G401 (cell line): ENCODE measurements at places on chromosomes 5 and 9. TPM values are rescaled to one million over a fixed set of nuclear protein-coding genes. Genes with fewer than 3 reads are reported as not detected.

CMYA5 gene
- under 0.01 and 0.07 TPM in 2 replicates for total RNA-seq

CCL19 gene
- total RNA-seq: not detected in 2 replicates

GCNT1 gene
- 0.43 and 1.5 TPM in 2 replicates for total RNA-seq

SOX30 gene
- total RNA-seq: not detected in 2 replicates

GRM6 gene
- not detected in 2 replicates for total RNA-seq

ROPN1L gene
- total RNA-seq: 4.0 TPM in 1 of 2 replicates, not detected in the other

GARIN3 gene
- total RNA-seq: not detected in 2 replicates

F2RL2 gene
- total RNA-seq: 204 and 260 TPM in 2 replicates

SIMC1 gene
- total RNA-seq: 8.4 and 11.8 TPM in 2 replicates

TTC16 gene
- not detected in 2 replicates for total RNA-seq

TMC1 gene
- not detected in 2 replicates for total RNA-seq

MEF2C gene
- total RNA-seq: 0.43 TPM in 1 of 2 replicates, not detected in the other

MSMP gene
- not detected in 2 replicates for total RNA-seq

IL3 gene
- total RNA-seq: not detected in 2 replicates

CENPK gene
- total RNA-seq: 36.4 and 65.1 TPM in 2 replicates

KLF4 gene
- 0.68 TPM in 1 of 2 replicates, not detected in the other for total RNA-seq

TMEM252 gene
- not detected in 2 replicates for total RNA-seq
